ENCODE measurements at places on chromosomes 13 and 19.

- DNase-seq = no peak
Observed at GRCh38 chr19:57437931-57438330, 2.8 kb downstream of the ZNF749 start.

- no peak for DNase-seq
Observed at GRCh38 chr19:44865196-44865767, 19.2 kb downstream of the NECTIN2 start.

DNA sequence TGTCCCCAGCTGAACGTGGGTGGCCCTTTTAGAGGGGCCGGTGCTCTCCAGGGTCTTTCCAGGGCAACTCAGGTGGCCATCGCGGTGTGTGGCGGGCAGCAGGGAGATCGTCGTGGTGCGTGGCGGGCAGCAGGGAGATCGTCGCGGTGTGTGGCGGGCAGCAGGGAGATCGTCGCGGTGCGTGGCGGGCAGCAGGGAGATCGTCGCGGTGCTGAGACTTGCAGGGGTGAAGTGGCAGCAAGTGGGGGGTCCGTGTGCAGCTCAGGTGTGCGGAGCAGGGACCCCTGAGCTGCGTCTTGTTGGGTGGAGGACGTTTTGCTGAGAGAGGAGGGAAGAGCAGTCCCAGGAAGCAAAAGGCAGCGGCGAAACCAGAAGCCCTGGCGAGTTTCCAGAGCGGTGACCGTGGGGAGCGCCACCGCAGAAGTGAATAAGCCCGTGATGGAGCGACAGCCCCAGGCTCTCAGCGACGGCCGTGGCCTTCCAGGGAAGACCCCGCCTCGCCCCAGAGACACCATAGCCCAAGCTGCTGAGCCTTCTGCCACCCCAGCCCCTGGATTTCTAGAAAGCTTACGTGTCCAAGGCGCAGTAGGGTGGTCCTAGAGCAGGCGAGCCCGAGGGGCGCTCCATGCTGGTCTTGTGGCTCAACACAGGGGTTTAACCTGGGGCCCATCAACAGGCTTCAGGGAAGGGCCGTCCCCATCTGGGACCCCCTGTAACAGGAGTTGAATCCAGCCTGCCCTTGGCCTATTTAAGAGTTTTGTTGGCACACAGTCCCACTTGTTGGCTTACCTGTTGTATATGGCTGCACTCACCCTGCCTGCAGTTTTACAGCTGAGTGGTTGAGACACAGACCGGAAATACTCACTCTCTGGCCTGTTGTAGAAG, 5.4 kb downstream of the NCLN start:
- DNase-seq = no peak

GRCh38 chr13:49315756-49316482, 68.2 kb downstream of the CDADC1 start:
- DNase-seq = no peak

DNA sequence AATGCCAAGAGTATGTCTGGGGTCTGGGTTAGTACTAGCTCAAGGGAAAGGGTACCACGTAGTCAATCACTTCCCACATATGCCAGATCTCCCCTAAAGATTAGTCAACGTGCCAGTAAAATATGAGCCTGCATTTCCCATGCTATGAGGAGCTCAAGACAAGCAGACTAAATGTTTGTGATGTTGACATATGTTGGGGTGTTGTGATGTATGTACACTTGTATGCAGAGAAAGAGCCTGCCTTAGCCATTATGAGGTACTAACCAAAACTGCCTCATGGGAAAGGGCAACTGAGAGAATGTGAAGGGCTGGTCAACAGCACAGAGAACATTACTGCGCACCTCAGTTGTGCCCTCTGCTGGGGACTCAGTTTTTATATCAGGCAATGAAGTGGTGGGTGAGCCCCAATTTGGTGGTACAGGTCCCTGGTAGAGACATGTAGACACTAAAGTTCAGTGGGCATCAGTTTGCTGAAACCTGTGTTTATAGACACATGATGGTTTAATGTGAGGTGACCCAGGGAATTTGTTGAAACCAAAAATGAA, 287.0 kb downstream of the DCT start:
- DNase-seq = no peak

DNA sequence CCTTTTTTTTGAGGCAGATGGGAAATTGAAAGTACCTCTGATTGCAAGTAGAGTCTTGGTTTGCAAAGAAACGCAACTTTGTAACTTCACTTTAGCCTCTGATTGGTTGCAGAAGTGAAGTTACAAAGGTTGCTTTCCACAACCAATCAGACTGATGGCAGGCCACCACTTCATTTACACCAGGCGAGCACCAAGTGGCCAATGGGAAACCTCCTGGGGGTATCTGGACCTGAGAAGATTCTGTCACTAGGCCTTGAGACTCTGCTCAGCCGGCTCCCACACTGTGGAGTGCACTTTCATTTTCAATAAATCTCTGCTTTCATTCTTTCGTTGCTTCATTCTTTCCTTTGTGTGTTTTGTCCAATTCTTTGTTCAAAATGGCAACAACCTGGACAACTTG, 19.1 kb downstream of the PEPD start:
- no peak for DNase-seq

All from activated effector memory CD4-positive, alpha-beta T cell treated with anti-CD3 and anti-CD28 coated beads, Interleukin-2, amount 50 U/mL, for 16 hours (primary cell).